ENCODE measurements at places on chromosomes 11 and 22. TPM values are rescaled to one million over a fixed set of nuclear protein-coding genes. Genes with fewer than 3 reads are reported as not detected.

DNA sequence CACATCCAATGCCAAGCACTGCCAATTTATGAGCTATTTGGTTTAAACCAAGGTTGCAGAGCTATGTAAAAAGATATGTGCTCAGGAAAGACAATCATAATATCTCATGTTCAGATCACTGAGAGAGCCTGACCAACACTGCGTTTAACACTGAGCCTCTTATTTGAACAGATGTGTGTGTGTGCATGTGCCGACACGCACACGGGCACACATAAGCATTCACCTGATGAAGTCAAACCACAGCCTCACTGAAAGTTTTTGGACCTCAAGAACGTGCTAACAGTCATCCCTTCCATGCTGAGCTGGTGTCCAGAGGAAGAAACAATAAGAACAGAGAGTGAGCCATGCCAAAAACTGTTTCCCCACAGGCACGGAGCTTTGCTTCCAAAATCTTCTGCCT is 23.4 kb downstream of the HPS4 start:
- DNase-seq: no peak

- no peak for DNase-seq
These were observed 13.9 kb downstream of the ME3 start for GRCh38 chr11:86658534-86658933.

- peak; percentile 87 for DNase-seq
These were observed at the start of gene FJX1 for GRCh38 chr11:35617687-35618496. FJX1 (plus strand) TSS chr11:35618460; CDS start chr11:35618637, 177 bp downstream.

DNA sequence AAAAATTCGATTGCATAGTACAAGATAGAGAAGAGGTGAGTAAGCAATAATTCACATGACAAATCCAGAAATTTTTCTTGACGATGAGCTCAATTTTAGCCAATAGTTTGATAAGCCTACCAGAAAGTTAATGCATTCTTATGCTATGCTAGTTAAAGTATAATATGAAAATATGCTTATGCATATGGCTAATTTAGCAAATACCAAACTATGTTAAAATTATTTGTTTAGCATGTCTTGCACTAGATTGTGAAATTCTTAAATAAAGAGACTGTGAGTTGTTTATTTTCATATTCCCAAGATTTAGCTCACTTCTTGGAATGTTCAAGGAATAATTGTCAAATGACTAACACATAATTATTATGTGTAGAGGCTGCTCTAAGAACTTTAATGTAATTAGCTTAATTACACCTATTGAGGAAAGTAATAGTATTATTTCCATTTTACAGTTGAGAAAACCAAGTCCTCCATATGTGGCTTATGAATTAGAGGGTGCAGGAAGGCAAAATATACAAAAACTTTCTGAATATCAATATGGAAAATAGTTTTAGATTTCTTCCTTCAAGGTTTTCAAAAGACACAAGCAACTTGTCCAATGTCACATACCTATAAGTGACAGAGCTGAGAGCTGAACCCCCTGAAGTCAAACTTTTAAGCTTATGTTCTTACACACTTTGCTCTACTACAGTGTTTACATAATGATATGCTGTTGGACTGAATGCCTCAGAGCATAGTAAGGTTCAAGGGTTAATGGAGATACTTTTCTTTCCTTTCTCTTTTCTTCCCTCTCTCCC is 45.9 kb upstream of the ARHGAP20 start:
- DNase-seq: no peak

Gene RIMBP3B
- 0.20 TPM for total RNA-seq

Gene C11orf21
- 1.6 TPM for total RNA-seq

Gene OR10A2
- not detected for total RNA-seq

Gene ZNF214
- 3.5 TPM for total RNA-seq

Gene TIGD3
- 0.24 TPM for total RNA-seq

Measured in RPMI7951 (cell line).